ENCODE measurements at places on chromosomes 3 and 15.

DNA sequence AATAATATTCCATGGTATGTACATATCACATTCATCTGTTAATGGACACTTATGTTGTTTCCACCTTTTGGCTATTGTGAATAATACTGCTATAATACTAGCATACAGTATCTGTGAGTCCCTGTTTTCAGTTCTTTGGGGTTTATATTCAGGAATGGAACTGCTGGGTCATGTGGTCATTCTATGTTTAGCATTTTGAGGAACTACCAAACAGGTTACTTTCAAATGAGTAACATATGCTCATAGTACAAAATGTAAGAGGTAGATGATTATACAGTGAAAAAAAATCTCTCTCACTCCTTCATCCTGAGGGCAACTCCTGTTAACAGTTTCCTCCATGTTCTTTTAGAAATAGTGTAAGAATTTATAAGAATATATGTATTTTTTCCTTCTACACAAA lies 162.2 kb downstream of the PLD1 start:
- no peak for DNase-seq

- DNase-seq = no peak
Measured at GRCh38 chr3:133837487-133838295, 32.1 kb downstream of the SRPRB start.

GRCh38 chr15:52407374-52407773 lies 111.8 kb upstream of the MYO5C start:
- no peak for DNase-seq

DNA sequence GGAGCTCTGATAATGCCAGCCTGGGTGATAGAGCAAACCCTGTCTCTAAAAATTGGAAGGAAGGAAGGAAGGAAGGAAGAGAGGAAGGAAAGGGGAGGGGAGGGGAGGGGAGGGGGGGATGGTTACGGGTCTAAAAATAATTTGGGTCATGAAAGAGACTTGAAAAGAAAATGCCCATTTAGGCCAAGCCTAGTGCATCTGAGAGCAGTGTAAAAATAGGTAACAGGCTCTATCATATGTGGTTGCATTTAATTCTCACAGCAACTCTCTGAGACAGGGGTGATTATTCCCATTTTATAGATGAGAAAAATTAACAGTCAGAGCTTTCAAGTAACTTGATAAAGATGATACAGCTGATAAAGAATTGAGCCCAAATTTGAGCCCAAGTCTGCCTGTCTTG lies 3.6 kb upstream of the ECE2 start:
- DNase-seq = no peak

DNA sequence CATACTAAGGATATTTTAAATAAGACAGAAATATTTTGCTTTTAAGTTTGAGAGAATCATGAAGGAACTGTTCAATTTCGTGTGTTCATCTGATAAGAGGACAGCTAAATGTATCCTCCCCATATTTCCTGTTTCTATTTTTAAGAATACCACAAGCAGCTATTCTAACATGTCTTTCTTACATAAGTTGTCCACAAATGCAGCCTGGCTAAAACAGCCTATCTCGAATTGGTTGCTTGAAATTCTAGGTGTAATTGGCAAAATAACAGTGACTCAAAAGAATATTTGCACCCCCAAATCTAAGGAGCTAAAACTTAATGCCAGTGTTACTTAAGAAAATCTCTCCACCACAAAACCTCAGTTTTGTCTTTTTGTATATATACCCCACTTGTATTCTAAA lies 35.0 kb downstream of the BTLA start:
- DNase-seq = no peak

GRCh38 chr15:51251556-51251955 lies 86.8 kb downstream of the CYP19A1 start:
- no peak for DNase-seq

GRCh38 chr15:99656205-99656604 lies 77.0 kb downstream of the LYSMD4 start:
- DNase-seq = no peak

- no peak for DNase-seq
Measured at GRCh38 chr3:7573330-7573729, 712.4 kb downstream of the GRM7 start.

GRCh38 chr15:56077081-56077480 lies 83.7 kb upstream of the NEDD4 start:
- DNase-seq = no peak

GRCh38 chr3:170740726-170741591 lies 129.0 kb downstream of the RPL22L1 start:
- DNase-seq = no peak

GRCh38 chr15:40050788-40051470 lies 11.9 kb upstream of the SRP14 start:
- DNase-seq = peak; percentile 61

DNA sequence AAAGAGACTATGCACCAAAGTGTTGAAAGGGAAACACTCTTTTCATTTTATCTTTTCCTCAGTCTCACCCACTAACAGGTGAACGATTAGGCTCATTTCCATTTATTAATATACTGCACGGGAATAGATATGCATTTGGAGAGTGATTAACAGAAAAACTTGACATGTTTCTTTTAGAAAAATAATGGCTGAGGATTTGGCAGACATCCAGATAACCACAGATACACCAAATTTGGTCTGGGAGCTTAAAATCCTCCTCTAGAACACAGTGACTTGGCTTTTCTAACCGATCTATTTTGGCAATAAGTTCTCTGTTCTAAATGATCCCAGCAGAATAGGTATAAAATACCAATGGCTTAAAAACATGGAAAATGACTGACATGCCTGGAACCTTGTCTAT lies 459.3 kb upstream of the SGO1 start:
- DNase-seq = no peak

DNA sequence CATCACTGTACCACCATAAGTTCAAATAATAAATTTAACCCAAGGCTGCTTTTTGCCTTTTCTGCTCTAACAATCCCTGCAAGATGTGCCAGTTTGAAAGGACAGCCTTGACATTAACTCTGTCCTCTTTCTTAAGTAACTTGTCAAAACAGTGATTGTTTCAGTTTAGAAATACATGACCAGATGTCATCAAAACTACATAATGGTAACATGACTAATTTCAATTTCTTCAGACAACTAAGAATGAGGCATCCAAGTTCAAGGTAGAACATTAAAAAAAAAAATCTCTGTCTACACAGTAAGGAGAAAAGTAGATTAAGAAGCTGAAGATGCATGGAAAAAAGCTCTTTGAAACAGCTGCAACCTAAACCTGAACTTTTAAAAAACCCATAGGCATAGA lies 47.4 kb downstream of the SHQ1 start:
- DNase-seq = no peak

- DNase-seq = no peak
Measured at GRCh38 chr15:69000725-69001503, 13.6 kb upstream of the NOX5 start.

DNA sequence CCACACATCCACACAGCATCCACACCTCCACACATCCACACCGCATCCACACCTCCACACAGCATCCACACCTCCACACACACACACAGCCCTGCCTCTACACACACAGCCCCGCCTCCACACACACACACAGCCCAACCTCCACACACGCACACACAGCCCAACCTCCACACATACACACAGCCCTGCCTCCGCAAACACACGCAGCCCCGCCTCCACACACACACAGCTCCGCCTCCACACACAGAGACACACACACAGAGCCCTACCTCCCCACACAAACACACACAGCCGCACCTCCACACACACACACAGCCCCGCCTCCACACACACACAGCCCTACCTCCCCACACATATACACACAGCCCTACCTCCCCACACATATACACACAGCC lies 4.7 kb downstream of the MESP1 start:
- no peak for DNase-seq

GRCh38 chr3:172227340-172228035 lies 188.1 kb downstream of the FNDC3B start:
- DNase-seq = no peak

DNA sequence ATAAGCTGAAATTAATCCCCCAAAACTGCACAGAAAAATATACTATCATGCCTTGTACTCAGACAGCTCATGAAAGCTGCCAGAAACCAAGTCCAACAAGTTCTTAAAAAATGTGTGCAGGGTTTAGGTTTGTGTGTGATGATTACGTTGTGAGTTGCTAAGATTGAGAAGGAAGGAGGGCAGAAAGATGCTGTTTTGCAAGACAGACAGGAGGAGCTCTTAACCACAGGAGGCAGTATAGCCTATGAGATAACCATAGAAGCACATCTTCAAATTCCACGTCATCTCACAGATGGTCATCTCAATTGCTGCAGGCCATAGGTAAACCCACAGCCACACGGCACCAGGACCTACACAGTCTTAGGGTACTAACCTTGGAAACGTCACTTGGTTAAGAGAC lies 191.9 kb downstream of the STT3B start:
- peak; percentile 13 for DNase-seq

DNA sequence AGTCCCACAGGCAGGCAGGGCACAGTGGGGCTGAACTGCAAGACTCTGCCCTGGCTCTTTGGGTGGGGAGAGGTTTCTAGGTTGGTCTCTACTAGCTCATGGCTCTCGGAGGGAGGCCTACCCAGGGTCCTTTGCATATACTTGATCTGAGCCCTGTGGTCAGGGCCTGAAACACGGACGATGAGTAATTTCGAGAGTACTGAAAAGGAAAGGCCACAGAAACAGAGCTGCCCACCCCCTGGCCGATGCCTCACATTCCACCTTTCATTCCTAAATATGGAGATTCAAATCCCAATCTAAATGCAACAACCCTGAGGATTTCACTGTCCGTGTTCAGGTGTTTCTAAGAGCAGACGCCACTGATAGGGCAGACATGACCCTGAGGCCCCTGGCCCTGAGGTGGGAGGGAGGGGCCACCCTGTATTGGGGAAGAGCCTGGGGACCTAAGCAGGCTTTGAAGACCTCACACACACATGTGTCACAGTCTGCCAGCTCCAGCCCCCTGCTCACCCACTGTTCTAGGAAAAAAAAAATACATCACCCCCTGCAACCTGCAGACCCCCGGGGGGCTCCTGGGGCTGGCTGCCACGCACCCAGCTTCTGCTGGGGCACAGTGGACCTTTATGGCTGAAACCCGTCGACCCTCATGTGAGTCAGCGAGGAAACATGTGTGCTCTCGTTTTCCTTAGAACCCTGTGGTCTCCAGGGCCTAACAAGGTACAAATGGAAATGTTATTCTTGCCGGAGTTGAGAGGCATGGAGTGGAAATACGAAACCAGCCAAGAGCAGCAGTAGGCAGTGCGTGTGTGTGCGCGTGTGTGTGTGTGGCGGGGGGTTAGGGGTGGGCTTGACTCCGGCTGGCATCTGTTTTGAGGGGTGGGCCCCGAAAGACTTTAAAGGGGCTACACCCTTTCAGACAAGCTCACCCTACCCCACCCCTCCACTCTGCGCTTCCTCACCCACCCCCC lies 112.7 kb downstream of the CHSY1 start:
- no peak for DNase-seq

GRCh38 chr3:104831071-104831470 lies 535.6 kb upstream of the ALCAM start:
- DNase-seq = no peak

DNA sequence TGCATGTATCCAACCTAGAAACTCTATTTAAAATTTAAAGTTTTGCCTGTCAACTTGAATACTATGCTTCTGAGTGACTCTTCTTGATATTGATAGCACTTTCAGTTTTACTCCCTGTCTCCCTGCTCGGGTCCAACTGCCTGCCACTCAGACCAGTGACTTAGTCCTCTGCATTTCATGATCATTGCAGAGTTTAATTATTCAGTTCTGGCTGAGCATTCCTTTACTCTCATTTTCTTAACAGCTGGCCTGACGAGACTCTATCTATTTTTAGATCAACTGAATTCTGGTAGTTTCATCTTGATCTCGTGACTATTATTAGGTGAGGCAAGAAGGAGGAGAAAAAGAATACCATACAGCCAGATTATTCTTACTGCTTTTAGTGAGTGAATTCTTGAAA lies 617.4 kb downstream of the SI start:
- no peak for DNase-seq

GRCh38 chr3:71433631-71434030 lies 149.9 kb downstream of the FOXP1 start:
- DNase-seq = no peak

- DNase-seq = no peak
Measured at GRCh38 chr15:41876689-41877088, 17.2 kb downstream of the SPTBN5 start.

DNA sequence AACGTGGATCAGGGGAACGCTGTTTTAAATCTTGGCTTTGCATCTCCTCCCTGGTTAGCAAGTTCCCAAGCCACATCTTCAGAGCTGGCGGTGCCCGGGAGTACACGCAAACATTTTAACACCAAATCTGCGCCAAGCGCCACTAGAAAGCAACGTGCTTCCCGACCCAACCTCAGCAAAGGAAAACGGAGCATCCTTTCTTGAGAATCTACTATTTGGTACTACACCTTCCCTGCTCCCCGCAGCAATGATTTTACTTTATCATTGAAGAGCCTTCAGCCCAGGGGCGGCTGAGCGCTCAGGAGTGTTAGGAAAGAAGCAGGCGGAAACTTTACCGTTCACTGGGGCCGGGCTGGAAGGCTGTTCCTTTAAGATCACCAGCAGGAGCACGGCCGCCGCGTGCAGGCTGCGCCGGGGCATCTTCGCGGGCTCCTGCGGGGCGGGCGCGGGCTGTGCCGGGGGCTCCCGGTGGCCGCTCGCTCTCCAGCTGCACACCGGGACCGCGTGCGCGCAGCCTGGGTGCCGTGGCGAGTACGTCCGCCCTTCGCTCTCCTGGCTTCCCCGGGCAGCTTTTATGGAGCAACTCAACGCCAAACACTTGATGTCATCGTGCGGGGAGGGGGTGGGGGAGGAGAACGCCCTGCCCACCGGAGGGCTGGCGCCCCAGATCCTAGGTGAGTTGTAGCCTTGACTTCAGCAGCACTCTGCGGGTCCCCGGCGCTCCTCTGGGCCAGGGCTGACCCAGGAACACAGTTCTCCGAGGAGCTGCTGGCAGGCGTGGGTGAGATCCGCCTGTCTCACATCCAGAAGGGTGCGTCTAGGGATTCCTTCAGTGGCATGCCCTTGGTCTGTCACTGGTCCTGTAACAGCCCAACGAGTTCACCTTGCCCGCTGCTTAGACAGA lies at the start of gene CA12:
Gene CA12 (minus strand): TSS at position 546 of the 904 bp plus-strand sequence. CDS start 126 bp downstream, at position 420.
- no peak for DNase-seq

- no peak for DNase-seq
Measured at GRCh38 chr15:74511583-74511982, 29.4 kb upstream of the ARID3B start.

- no peak for DNase-seq
Measured at GRCh38 chr3:39408493-39409372, 2.2 kb downstream of the RPSA start.

GRCh38 chr15:57554812-57555179 lies 36.9 kb upstream of the MYZAP start:
- DNase-seq = no peak

DNA sequence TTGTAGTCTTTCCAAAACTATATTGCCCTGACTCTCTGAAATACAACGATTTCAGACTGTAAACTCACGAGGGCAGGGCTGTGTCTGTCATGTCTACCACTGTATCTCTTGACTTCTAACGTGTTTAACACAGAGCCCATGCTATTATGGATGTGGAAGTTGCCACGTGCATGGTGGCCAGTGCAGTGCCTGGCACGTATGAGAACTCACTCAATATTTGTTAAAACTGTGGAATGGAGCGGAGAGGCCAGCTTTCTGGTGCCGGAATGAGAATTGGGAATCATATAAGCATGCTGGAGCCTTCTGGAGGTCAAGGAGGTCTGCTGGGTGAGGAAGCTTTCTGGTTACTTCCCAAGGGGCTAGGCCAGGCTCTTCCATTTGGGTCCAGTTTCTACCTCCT lies 220.6 kb upstream of the LYSMD4 start:
- DNase-seq = no peak
